ENCODE measurements at places on chromosomes 2 and 18. TPM values are rescaled to one million over a fixed set of nuclear protein-coding genes. Genes with fewer than 3 reads are reported as not detected.

- no peaks in the 10 kb centered on the region for H3K36me3 ChIP-seq
- no peak for DNase-seq
- H3K27ac ChIP-seq, result no peak overlapping the region
- no peak overlapping the region for H3K4me3 ChIP-seq
Measured at GRCh38 chr2:344811-345210, 56.9 kb upstream of the ALKAL2 start.

DNA sequence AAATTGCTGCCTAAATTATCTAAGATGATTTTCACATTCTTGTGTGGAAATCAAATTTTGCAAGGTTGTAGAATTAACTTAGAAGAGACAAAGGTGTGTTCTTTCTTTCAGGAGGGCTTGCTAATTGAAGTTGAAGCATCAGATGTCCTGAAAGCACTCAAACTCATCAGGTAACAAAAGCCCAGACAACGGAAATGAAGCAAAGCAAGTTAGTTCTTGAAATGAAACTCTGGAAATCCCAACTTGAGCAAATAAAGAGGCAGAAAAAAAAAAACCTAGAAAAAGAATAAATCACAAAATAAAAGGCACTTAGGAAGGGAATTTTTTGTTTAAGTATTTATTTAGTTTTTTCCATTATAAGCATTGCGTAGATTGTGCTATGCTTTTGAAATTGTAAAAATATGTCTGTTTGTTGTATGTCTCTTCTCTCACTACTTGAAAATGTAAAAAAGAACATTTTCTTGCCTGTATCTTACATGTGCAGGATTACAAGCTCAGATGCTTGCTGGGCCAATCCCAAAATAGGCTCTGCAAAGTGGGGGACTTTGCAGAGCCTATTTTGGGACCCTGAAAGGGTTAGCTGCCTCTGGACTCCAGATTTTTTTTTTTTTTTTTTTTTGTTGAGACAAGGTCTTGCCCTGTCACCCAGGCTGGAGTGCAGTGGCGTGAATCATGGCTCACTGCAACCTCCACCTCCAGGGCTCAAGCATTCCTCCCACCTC is 46.7 kb downstream of the FAM161A start:
- H3K27ac ChIP-seq, result no peak overlapping the region
- no peak overlapping the region for H3K4me3 ChIP-seq
- H3K27me3 ChIP-seq, result no peaks in the 10 kb centered on the region
- H3K4me1 ChIP-seq, result no peaks in the 10 kb centered on the region

GRCh38 chr2:105362862-105363591 is 25.7 kb downstream of the C2orf49 start:
- H3K4me3 ChIP-seq, result no peak overlapping the region
- H3K36me3 ChIP-seq, result peaks cover 91% of the 10 kb centered on the region
- no peak for DNase-seq
- no peaks in the 10 kb centered on the region for H3K27me3 ChIP-seq
- no peaks in the 10 kb centered on the region for H3K4me1 ChIP-seq
- H3K27ac ChIP-seq, result no peak overlapping the region

GRCh38 chr2:239721991-239722759 is 303.0 kb downstream of the NDUFA10 start:
- H3K27ac ChIP-seq, result no peak overlapping the region
- H3K4me3 ChIP-seq, result no peak overlapping the region
- DNase-seq, result no peak
- H3K4me1 ChIP-seq, result no peaks in the 10 kb centered on the region
- H3K27me3 ChIP-seq, result no peaks in the 10 kb centered on the region

DNA sequence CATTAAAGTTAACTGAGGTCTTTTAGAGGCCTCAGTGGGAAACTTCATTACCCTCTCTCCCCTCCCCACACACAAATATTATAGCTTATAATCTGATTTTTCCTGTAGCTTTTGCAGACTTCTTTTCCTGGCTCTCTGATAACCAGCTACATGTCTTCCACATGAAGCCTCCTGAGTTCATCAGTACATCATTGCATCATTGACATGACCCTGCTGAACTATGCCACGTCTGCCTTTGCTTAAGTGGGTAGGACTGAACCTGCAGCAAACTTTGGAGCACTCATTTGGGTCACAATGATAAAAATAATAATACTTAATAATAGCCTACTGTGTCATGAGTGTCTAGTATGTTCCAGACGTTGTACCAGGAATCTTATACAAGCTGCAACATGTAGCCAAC is 7.0 kb downstream of the CRYGA start:
- H3K27me3 ChIP-seq, result no peaks in the 10 kb centered on the region
- no peaks in the 10 kb centered on the region for H3K36me3 ChIP-seq
- DNase-seq, result no peak
- H3K4me3 ChIP-seq, result no peak overlapping the region
- H3K27ac ChIP-seq, result no peak overlapping the region

GRCh38 chr2:199019898-199020507 is 437.7 kb downstream of the SATB2 start:
- H3K36me3 ChIP-seq, result no peaks in the 10 kb centered on the region
- H3K4me3 ChIP-seq, result no peak overlapping the region

GRCh38 chr2:97011977-97012569 is 25.7 kb upstream of the FAM178B start:
- DNase-seq, result no peak
- no peaks in the 10 kb centered on the region for H3K36me3 ChIP-seq
- H3K4me3 ChIP-seq, result no peak overlapping the region
- no peaks in the 10 kb centered on the region for H3K4me1 ChIP-seq
- no peak overlapping the region for H3K27ac ChIP-seq
- H3K27me3 ChIP-seq, result no peaks in the 10 kb centered on the region

- H3K27me3 ChIP-seq, result no peaks in the 10 kb centered on the region
- DNase-seq, result no peak
- H3K4me1 ChIP-seq, result no peaks in the 10 kb centered on the region
- H3K27ac ChIP-seq, result no peak overlapping the region
Measured at GRCh38 chr2:222242532-222242931, 56.3 kb downstream of the PAX3 start.

DNA sequence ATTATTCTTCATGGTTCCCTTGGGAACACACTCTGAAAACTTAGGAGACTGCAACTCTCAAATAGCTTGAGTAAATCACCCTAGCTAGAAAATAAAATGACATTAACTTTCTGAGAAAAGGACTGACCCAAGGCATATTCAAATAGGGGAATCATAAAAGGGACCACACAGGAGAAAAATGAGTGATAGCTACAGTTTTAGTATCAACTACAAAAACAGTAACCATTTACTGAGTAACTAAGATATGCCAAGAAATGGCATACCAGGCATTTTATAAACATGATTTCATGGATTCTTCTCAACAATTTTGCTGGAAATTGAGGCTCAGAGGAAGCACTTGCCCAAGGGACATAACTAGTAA is 84.5 kb downstream of the AFF3 start:
- H3K27ac ChIP-seq, result no peak overlapping the region
- H3K4me1 ChIP-seq, result no peaks in the 10 kb centered on the region
- H3K36me3 ChIP-seq, result no peaks in the 10 kb centered on the region
- H3K27me3 ChIP-seq, result no peaks in the 10 kb centered on the region
- DNase-seq, result no peak
- no peak overlapping the region for H3K4me3 ChIP-seq

- DNase-seq, result no peak
- H3K27ac ChIP-seq, result no peak overlapping the region
- H3K27me3 ChIP-seq, result no peaks in the 10 kb centered on the region
- no peak overlapping the region for H3K4me3 ChIP-seq
Measured at GRCh38 chr2:238726670-238727584, 121.0 kb upstream of the TWIST2 start.

GRCh38 chr18:56165601-56166355 is 472.6 kb downstream of the TXNL1 start:
- H3K36me3 ChIP-seq, result no peaks in the 10 kb centered on the region
- H3K4me3 ChIP-seq, result no peak overlapping the region
- H3K27me3 ChIP-seq, result no peaks in the 10 kb centered on the region
- no peak for DNase-seq
- no peaks in the 10 kb centered on the region for H3K4me1 ChIP-seq

GRCh38 chr2:132632000-132632649 is 37.9 kb downstream of the LYPD1 start:
- no peaks in the 10 kb centered on the region for H3K36me3 ChIP-seq
- H3K4me1 ChIP-seq, result peaks cover 17% of the 10 kb centered on the region
- H3K4me3 ChIP-seq, result no peak overlapping the region
- DNase-seq, result peak; percentile 50

DNA sequence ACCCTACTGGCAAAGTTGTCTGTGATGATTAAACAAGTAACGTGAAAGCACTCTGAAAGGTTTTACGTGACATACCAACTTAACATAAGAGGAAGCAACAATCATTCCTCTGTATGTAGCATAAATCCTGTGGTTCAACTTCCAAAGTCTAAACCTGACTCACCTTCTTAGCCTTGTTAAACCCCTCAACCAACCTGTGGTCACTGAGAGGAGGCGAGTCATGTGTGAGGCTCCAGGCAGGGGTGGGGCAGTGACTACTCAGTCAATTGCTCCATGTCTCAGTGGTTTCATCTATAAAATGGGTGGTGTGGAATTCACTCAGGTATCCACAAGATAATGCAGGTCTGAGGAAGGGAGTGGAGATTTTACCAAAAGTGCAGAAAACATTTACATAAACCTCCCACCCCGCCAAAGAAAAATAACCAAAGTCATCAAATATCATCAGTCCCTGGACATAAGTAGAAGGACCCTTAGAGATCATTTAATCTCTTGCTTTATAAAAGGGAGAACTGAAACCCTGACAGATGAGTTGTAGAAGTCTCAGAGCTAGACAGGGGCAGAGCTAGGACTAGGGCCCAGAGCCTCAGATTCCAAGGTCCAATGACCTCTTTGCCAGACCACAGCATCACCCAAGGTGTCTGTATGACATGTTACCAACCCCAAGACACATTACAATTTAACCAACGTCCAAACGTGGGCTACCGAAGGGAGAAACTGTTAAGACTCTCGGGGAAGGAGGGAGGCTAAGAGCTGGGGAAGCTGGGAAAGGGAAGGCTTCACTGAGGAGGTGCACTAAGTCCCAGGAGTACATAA is 3.7 kb upstream of the PCBP1 start:
- no peaks in the 10 kb centered on the region for H3K27me3 ChIP-seq
- no peak overlapping the region for H3K4me3 ChIP-seq
- peak; percentile 86 for DNase-seq
- peak overlapping the region; percentile 99 for H3K27ac ChIP-seq

DNA sequence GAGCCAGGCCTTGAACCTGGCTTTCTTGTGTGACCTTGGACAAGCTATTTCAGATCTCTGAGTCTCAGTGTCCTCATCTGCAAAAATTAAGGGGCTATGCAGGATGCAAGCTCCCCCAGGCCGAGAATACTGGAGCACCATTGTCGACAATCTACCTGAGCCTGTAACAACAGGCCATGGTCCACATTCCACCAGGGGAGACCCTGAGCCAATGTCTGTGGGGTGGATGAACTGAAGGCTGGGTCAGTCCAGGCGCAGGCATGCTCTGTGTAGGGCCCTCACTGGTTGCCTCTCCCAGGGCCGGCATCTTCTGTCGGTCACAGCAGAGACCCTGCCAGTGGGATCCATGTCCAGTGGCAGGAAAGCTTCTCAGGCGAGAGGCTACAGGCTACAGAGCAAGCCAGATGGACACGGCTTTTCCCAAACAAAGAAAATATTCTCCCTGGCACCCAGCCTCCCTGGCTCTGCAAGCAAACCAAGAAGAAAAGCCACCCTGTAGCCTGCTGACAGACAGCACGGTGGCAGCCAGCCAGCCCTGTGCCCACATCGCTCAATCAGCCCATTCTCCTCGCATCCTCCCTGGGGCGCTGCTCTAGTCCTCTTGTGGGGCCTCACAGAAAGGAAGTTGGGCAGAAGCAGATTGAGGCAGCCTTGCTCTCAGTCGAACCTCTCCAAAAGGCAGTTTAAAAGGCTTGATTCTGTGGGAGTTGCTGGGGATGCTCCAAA is 48.7 kb upstream of the FZD7 start:
- H3K4me3 ChIP-seq, result no peak overlapping the region
- no peaks in the 10 kb centered on the region for H3K27me3 ChIP-seq

GRCh38 chr2:109322111-109322510 is 193.1 kb downstream of the SH3RF3 start:
- H3K4me3 ChIP-seq, result no peak overlapping the region
- peaks cover 28% of the 10 kb centered on the region for H3K4me1 ChIP-seq
- H3K27me3 ChIP-seq, result no peaks in the 10 kb centered on the region
- no peaks in the 10 kb centered on the region for H3K36me3 ChIP-seq

GRCh38 chr2:219632760-219633105 is 5.3 kb downstream of the SLC4A3 start:
- no peak overlapping the region for H3K27ac ChIP-seq
- DNase-seq, result no peak
- no peak overlapping the region for H3K4me3 ChIP-seq
- no peaks in the 10 kb centered on the region for H3K36me3 ChIP-seq

DNA sequence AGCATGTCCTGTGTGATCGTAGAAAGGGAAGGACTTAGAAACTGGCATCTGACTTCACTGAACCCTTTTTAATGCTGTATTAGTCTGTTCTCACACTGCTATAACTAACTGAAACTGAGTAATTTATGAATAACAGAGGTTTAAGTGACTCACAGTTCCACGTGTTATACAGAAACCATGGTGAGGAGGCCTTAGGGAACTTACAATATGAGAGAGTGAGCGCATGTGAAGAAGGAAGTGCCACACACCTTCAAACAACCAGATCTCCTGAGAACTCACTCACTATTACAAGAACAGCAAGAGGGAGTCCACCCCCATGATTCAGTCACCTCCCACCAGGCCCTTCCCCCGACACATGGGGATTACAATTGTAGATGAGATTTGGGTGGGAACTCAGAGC is 811.3 kb downstream of the CPS1 start:
- no peaks in the 10 kb centered on the region for H3K36me3 ChIP-seq
- H3K27me3 ChIP-seq, result no peaks in the 10 kb centered on the region
- no peak overlapping the region for H3K27ac ChIP-seq
- H3K4me3 ChIP-seq, result no peak overlapping the region

DNA sequence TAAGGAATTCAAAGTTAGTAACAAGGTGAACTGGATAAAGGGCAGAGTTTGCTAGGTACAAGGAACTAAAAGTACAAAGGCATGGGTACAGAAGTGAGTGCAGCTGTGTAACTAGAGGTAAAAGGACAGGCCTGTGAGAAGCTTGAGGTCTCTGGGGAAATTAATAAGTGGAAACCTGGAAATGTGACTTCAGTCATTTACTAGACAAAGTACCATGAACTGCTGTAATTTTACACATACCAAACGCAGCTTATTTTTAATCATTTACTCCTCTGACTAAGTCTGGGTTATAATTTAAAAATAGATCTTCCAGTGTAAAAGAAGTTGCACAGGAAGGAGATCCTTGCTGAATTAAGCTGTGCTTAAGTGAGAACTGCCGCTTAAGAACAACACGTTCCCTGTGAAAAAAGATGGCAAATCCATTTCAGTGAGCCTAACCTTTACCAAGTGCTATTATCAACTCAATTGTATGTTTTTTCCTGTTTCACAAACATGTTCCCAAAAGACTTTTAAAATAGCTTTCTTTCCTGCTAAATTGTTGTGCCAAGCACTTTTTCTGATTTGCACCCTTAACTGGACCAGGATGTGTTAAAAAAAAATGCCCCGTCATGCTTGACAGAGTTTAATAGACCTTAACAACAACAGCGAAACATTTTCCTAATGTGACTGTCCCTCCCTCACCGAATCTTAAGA is 44.3 kb downstream of the CALCRL start:
- H3K27ac ChIP-seq, result peak overlapping the region; percentile 39
- H3K4me1 ChIP-seq, result no peaks in the 10 kb centered on the region
- H3K27me3 ChIP-seq, result no peaks in the 10 kb centered on the region
- H3K4me3 ChIP-seq, result no peak overlapping the region
- no peaks in the 10 kb centered on the region for H3K36me3 ChIP-seq
- DNase-seq, result no peak

The RUFY4 gene
- 0.27 TPM for total RNA-seq

The SKA1 gene
- 5.8 TPM for total RNA-seq

The MPP4 gene
- total RNA-seq, result not detected

The EDAR gene
- 5.0 TPM for total RNA-seq

The CNDP1 gene
- not detected for total RNA-seq

The RAPGEF4 gene
- 9.0 TPM for total RNA-seq

The RFTN2 gene
- total RNA-seq, result 1.1 TPM

The ACOXL gene
- total RNA-seq, result not detected

The DYNAP gene
- total RNA-seq, result not detected

The BMP10 gene
- total RNA-seq, result not detected
